ENCODE measurements at places on chromosomes 6 and 20.

GRCh38 chr6:26493258-26493657, 6.8 kb upstream of the BTN1A1 start:
- DNase-seq: no peak

GRCh38 chr6:2977799-2978590, 6.6 kb upstream of the SERPINB6 start:
- DNase-seq: no peak

DNA sequence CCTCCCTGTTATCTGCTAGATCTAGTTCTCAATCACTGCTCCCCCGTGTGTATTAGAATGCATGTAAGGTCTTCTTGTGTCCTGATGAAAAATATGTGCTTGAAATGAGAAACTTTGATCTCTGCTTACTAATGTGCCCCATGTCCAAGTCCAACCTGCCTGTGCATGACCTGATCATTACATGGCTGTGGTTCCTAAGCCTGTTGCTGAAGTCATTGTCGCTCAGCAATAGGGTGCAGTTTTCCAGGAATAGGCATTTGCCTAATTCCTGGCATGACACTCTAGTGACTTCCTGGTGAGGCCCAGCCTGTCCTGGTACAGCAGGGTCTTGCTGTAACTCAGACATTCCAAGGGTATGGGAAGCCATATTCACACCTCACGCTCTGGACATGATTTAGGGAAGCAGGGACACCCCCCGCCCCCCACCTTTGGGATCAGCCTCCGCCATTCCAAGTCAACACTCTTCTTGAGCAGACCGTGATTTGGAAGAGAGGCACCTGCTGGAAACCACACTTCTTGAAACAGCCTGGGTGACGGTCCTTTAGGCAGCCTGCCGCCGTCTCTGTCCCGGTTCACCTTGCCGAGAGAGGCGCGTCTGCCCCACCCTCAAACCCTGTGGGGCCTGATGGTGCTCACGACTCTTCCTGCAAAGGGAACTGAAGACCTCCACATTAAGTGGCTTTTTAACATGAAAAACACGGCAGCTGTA, 73.4 kb downstream of the PTPN1 start:
- DNase-seq: no peak

DNA sequence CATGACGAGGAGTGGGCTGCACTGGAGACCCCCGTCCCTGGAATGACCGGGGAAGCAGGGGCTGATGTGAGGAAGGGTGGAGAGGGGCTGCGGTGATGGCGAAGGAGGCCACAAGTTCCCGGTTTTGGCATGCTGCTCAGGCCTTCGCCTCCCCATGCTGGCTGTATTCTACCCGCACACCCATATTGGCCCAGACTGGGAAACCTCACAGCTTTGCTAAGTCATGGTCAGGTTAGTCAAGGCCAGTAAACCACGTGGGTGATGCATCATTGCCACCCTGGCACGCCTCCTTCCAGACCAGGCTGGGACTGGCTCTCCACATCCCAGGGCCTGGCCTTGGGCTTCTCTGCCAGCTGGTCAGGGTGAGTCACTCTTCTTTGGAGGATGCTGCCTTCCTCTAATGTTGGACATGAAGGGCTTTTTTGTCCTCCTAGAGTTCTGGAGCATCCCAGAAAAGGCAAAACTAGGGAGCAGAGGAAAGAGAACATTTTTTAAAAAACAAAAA, 53.8 kb downstream of the PCNA start:
- DNase-seq: no peak

GRCh38 chr6:88662163-88662580, 301.2 kb downstream of the RNGTT start:
- DNase-seq: no peak

DNA sequence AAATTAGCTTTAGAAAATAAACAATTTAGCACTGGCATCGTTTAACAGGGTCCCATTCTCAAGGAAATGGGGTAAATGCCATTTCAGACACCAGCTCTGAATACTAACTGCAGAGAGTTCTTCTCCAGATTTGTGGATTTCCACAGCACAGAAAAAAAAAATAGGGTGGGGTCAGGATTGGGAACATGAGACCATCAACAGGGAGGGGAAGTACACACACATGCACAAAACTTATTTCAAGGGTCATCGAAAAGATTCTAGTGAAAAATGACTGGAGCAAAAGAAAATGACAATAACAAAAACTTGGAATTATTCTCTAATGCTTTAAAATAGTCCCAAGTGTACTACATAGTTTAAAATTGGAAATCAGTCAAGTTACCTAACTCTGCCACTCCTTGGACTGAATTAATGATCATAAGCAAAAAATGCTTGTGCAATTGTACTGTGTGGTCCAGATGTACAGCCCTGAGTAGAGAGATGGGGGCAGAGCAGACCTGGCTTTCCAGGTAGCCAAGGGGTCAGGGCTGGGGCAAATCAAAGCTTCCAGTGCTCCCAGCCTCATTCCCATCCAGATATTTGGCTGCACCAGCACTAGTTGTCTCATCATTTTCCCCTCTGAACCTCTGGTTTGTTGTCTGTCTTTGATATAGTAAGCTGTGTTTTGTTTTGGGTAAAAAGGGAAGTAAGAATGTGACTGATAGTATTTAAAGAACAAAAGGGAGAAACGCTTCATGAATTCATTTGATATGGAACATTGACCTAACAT, 152.4 kb downstream of the SOBP start:
- no peak for DNase-seq

DNA sequence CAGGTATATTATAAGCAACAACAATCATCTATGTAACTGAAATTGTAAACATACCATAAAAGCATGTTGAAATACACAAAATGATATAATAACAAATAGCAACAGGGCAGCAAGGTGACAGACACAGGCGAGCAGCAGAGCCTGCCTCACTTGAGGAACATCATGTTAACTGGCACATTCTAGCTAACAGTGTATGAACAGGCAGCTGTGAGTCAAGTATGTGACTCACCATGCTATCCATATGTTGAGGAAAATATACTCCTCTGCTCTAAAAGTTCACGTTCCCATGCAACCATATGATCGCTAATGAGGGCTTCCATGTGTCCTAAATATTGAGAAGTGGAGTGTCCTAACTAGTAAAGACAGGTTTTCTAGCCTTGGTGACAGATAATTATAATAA, 18.4 kb downstream of the SERAC1 start:
- no peak for DNase-seq

DNA sequence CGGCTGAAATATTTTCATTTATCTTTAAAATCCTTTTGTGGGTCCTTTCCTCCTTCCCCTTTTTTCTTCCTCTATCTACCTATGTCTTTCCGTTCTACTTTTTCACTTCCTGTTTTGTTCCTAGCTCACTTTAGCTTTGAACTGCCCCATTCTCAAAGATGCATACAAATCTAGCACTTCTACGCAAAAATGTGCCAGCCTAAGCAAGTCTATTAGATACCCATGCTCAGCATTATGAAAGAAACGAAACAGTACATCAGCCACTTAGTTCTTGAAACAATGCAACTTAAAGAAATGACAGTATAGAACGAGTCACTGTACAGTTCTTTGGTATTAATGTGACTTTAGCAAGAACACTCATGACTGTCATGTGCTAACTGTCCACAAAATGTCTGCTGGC, 47.3 kb upstream of the MARCKS start:
- DNase-seq: no peak

DNA sequence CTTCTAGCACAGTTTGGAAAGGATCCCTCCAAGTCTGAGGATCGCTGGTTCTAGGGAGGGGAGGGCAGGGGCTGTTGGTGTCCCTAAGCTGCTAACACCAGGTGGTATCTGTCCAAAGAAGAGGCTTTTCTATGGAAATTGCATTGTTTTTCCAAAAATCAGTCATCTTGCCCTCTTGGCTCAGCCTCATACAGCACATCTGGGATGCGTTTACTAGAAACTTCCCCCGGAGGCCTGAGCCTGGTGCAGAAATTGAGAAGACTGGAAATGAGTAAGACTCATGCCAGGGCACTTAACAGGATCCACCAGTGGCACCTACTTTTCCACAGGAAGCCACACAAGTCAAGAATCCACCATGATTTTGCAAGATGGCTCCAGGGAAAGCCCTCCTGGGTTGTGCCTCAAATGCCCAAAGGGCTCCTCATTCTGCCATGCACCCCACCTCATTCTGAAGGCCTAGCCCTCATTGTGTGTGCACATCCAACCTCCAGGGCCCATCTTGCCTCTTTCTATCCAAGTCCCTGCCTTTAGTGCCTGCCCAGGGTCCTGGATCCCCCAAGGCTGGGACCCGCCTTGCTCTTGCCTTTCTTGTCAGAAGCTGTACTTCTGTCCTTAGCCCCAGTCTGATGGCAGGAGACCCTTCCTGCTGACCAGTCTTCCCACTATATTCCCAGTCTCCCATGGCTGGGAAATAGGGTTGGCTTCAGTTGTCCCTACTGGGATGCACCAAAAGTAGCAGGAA, 97.6 kb downstream of the MRPL14 start:
- no peak for DNase-seq

GRCh38 chr6:117387454-117387974, 38.2 kb downstream of the ROS1 start:
- DNase-seq: no peak

DNA sequence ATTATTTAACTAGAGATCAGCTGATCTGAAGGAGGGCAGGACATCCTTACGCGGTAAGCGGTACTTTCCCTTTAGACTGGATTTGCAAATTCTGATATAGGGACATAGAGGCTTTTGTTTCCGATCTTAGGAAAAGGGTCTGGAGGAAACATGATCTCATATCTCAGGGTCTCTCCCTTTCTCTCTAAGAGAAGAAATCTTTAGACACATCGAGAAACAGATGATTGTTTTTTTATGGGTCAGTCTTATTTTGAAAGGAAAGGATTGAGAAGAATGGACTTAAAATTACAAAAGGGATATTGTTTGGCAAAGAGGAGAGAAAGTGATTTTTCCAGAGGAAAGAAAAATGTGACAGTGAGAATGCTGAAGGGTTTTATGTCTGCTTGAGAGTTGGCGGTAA, 83.9 kb upstream of the OGFRL1 start:
- no peak for DNase-seq

DNA sequence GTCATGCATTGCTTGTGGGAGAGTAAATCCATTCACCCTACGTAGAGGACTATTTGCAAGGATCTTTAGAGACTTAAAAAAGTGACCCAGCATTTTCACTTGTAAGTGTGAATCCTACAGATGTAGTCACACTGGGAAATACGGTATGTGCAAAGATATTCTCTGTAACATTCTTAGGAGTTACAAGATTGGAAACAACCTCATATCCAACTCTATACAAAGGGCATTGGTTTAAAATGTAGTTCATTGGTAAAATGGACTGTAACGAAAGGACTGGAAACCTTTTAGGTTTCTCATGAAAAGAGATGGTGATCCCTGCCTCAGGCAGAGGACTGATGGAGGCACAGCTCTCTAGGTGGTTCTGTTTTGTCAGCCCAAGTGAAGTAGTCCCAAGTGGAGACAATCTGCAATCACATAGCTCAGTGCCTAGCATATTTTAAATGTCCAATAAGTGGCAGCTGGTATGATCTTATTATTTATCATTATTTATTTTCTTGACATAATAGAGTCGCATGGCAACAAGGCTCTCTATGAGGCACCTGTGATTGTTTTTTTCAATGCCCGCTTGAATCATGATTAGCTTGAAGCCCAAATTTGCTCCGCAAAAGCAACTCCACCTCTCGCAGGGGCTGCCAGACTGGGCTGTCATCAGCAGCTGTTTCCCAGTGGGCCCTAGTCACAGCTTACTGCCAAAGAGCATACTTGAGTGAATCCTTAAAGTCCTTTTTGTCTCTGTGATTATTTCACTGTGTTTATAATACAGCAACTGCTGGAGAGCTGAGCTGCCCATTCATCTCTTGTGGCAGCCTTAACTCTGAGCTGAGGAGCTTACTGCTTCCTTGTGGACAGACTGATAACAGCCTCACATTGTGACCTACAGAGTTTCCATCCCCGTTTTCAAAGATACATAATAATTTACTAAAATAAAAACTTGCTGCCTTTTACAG, 19.8 kb upstream of the ENPP1 start:
- no peak for DNase-seq

DNA sequence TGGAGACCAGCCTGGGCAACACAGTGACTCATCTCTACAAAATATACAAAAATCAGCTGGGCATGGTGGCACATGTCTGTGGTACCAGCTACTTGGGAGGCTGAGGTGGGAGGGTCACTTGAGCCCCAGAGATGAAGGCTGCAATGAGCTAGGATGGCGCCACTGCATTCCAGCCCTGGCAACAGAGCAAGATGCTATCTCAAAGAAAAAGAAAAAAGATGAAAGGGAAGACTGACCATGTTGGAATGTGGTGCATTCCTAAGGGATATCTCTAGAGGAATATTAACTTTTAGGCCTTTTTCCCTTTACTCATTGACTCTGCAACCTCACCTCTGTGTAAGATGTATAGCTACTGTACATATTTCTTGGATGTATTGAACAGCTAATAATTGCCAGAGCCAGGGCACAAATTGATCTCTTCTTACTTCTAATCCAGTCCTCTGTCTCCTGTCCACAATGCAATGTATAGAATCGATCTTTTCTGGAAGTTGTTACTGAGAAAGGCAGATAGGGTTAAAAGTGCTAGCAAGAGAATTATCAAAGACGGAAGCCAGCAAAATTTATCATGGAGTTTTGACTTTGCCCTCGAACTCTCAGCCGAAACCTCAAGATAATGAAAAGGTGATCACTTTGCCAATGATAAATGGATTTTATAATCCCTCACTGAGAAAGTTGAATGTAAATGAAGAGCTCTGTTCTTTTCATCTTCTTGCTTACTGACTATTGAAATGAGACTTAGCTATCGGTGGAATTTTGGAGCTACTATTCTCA, 46.3 kb downstream of the GCNT2 start:
- DNase-seq: no peak
